Activated naive CD8-positive, alpha-beta T cell treated with anti-CD3 and anti-CD28 coated beads, Interleukin-2, amount 50 U/mL, for 16 hours (primary cell): ENCODE measurements at places on chromosomes 7 and 10.

- no peak for DNase-seq
Measured at GRCh38 chr7:7869036-7869435, 99.6 kb upstream of the GLCCI1 start.

- no peak for DNase-seq
Measured at GRCh38 chr10:93478873-93479272, 3.3 kb downstream of the MYOF start.

GRCh38 chr10:30980951-30981616 lies 50.6 kb downstream of the ZNF438 start:
- no peak for DNase-seq

DNA sequence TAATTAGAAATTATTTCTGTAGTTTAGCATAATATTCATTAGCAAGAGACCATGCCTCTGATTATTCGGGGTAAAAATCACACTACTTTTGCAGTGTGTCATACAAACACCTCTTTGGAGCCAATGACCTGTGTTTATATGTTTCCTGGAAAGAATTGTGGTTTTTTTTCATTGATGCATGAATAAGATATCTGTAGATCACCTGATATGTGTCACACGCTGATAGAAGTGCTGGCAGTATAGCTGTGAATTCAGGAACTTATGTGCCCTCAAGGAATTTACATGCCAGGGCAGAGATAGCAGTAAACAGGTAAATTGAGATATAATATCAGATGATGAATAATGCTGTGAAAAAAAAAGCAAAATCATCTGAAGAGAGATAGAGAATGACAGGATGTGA lies 118.2 kb downstream of the VPS50 start:
- DNase-seq, result no peak

- no peak for DNase-seq
Measured at GRCh38 chr7:64555046-64555445, 7.8 kb downstream of the ZNF680 start.

- DNase-seq, result no peak
Measured at GRCh38 chr7:157527686-157528085, 190.9 kb downstream of the DNAJB6 start.

GRCh38 chr10:62002753-62003152 lies 101.3 kb downstream of the ARID5B start:
- DNase-seq, result no peak

- no peak for DNase-seq
Measured at GRCh38 chr7:40230101-40230500, 95.3 kb downstream of the SUGCT start.

DNA sequence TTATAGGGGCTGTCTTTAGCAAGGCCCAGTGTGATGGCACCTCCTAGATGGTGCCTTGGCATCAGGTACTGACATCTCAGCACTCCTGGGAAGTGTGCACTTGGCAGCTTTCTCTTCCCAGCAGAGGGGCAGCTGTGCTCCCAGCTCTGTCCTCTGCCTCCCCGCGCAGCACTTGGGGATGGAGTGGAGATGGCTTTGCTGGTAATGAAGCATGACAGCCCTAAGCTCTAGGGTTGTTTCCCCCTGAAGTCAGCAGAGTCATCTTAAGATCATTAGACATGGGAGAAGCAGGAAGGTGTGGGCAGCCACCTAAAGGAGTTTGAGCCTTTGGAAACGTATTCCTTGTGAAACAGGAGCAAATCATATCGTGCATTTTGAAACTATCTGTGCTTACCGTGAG lies 46.7 kb downstream of the HTRA1 start:
- DNase-seq, result no peak
